Endothelial cell (in vitro differentiated cells): ENCODE measurements at places on chromosomes 4 and X.
A peak's percentile ranks its signal among the peaks of the same experiment; 100 is the strongest.

- DNase-seq: no peak
Measured at GRCh38 chrX:16312761-16313623, 145.7 kb downstream of the MAGEB17 start.

GRCh38 chrX:132953354-132953753 is 5.1 kb downstream of the HS6ST2 start:
- no peak for DNase-seq

DNA sequence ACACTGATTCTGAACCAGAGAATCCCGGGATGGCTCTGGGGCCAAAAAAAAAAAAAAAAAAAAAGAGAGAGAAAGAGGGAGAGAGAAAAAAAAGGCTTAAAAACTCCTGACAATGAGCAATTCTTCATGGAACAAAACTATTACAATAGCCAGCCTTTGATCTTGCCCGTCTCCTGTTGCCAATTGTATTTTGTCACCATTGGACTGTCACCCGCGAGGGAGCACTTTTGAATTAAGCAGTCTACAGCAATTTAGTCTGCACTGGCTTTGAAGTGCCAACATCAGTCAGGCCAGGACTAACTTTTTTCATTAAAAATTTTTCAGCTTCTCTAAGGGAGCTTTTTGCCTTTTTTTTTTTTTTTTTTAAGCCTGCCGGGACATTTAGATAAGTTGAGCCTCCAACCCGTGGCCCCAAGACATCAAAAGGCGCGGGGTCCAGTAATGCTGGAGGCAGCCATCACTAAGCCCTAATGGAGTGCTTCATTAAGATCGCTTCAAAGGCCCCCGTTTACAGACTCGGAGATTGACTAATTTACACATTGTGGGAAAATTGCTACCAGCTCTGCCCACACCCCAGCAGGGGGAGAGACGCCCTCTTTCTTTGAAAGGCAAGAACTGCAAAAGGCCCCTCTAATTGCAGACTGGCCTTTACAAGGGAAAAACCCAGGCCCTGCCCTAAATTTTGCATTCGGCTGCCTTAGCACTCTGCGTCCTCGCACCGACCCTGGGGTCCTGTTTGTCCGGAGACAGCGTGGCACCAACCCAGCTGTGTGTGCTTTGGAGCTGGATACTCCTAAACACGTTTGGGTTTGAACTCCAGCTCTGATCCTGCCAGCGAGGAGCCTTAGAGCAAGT is 98.1 kb upstream of the MSX1 start:
- peak; percentile 30 for DNase-seq

DNA sequence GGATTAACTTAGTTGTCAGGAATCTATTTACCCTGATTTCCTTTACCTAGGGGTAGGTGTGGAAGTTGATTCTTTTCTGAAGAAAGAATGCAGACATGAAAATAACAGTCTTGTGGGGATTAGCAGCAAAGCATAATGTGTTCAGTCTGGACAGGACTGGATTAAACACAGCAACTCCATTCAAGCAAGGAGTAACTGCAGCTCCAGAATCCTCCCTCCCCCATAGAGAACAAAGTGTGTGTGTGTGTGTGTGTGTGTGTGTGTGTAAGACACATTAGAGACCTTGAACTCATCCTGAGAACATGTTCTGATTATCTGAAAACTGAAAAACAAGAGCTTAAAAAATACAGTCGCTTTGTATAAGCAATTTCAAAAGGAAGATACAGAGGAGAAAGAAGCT is 9.3 kb downstream of the C4orf54 start:
- DNase-seq: no peak

GRCh38 chr4:82891707-82892466 is 934 bp upstream of the SEC31A start:
- DNase-seq: no peak

DNA sequence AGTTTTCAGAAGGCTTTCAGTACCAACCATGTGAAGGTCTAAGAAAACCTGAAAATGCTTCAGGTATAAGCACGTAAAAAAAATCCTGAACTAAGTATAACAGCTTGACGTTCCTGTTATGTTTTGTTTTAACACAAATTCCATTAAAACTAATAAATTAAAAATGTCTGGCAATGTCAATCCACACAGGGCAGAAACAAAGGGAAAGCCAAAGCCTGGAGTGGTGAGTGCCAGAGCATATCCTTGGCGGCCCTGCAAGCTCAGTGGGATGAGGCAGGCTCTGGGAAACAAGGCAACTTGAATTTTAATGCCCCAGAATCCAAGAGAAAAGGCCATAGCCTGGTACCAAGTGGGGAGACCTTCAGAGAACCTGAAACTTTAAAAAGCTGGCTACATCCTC is 78.2 kb downstream of the EPHA5 start:
- no peak for DNase-seq

GRCh38 chrX:137067147-137067546 is 33.4 kb upstream of the GPR101 start:
- DNase-seq: no peak

DNA sequence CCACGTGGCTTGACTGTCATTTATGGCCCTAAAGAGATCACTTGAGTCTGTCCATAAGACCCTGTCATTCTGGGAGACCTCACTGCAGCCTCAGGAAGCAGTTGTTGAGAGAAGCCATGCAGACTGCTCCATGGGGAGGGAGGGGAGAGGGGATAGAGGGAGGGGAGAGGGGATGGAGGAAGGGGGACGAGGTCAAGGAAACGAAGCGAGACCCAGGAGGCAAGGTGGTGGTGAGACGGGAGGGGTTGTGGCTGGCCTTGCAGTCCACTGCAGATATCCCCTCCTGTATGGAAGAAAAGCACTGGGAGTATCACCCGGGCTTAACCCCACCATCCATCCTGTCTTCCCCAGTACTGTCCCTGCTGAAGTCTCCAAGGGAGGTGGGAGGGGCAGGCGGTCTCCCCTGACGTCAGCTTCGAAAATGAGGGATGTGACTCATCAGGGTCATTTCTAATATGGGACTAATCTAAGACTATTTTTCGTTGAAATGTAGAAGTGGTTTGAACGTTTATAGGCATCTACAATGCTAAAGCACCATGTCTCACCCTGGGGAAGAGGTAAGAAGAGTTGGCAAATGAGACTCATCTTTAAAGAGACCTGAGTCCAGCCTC is 5.6 kb downstream of the TMEM255A start:
- DNase-seq: no peak

GRCh38 chrX:11196476-11196875 is 85.3 kb downstream of the HCCS start:
- DNase-seq: no peak

DNA sequence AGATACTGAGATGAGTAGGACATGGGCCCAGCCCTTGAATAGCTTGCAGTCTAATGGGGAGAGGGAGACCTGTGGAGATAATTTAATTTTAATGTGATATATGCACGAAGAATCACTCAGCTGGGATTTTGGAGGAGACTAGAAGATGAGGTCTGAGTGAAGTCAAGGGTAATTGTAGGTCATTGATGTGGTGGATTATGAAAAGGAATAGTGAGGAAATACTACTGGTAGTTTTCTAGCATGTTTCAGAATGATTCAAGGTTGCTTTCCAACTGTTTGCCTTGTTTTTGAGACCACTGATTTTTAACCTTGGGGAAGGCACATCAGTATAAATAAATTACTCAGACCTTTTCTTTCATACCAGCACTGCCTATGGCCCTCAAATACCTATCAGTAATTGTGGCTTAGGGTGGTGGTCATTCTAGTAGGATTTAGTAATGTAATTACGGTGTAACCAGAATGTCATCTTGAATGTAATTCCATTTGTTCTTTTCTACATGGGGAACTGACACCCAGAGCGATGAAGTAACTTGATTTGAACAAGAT is 25.6 kb downstream of the PTTG2 start:
- DNase-seq: no peak

DNA sequence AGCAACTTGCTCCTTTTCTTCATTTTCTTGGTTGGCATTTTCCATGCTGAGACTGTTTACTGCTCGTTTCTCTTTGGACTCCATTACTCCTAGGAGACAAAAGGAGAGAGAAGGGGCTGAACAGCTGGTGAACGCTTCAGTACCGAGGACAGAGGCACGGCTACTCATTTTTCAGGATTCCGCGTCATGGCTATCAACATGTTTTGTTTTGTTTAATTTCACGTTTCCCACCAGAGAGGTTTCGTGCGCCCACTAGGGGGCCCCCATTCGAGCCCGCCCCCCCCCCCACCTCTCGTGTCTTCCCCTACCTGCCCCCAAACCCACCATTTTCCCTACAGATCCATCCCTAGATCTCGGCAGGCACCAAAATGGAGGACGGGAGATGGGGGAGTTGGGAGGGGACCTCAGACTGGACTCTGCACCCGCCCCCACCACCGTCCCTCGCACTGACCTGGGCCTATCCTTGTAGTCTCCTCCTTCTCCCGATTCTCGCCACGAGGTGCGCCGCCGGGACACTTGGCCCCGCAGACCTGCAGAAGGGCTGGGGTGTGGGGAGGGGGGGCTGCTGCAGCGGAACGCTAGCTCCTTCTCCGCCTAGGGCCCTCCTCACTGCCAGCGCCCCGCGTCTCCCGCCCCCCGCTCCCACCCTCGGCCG is 653 bp downstream of the BEX1 start:
- peak; percentile 20 for DNase-seq

DNA sequence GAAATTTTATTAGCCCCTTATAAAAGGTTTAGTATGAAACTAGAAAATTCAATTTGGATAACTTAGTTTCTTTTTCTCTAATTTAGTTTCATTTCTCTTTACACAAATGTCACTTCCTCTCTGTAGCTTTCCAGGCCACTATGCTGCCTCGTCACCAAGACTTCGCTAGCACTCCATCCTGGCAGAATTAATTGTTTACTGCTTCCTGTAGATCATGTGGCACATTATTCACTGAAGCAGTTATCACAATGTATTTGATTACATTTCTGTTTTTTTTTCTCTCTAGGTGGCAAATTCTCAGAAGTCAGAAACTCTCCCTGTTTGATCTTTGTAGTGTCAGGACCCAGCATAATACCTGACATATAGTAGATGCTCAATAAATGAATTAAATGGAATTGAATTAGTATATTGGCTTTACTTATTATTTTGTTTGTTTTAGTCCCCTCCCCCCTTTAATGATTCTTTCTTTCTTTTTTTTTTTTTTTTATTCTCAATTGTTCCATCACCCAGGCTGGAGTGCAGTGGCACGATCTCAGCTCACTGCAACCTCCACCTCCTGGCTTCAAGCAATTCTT is 9.3 kb upstream of the SAT1 start:
- no peak for DNase-seq

DNA sequence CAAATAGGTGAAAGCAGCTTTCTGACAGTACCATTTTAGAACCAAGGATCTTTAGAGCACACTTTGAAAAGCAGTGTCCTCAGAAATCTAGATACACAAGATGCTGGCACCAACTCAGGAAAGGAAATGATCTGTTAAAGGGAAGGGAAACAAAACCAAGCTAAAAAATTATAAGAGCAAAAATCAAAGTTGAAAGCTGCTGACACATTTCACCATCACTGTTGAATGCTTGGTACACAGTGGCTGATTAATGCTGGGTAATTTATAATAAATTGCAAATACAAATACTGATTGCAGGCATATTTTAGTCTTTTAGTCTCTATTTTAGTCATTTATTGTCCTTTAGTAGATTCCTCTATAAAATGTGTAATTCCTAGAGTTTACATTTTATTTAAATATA is 1540.1 kb upstream of the PCDH10 start:
- no peak for DNase-seq

- no peak for DNase-seq
Measured at GRCh38 chr4:119646347-119647071, 17.9 kb upstream of the PDE5A start.

- no peak for DNase-seq
Measured at GRCh38 chr4:41934514-41934900, 722 bp upstream of the TMEM33 start.

- DNase-seq: no peak
Measured at GRCh38 chr4:84366907-84367306, 132.2 kb downstream of the NKX6-1 start.

GRCh38 chrX:85223359-85223758 is 20.2 kb downstream of the SATL1 start:
- DNase-seq: no peak

DNA sequence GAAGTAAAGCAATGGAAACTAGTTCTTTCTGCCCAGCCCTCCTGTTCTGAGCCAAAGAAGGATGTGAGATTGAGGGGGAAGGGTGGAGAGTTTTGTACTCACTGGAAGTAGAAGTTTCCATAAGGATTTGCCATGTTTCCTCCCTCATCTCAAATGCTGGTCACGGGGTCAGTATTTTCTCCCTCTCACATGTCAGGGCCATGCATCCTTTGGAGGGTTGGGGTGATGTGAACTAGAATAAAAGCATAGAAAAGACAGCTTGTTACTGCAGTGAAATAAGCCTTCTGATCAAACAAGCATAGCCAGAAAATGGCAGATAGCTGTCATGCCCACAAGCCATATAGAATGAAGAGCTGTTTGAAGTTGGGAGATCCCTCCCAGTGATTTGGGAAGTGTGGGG is 79.7 kb downstream of the KIT start:
- no peak for DNase-seq

DNA sequence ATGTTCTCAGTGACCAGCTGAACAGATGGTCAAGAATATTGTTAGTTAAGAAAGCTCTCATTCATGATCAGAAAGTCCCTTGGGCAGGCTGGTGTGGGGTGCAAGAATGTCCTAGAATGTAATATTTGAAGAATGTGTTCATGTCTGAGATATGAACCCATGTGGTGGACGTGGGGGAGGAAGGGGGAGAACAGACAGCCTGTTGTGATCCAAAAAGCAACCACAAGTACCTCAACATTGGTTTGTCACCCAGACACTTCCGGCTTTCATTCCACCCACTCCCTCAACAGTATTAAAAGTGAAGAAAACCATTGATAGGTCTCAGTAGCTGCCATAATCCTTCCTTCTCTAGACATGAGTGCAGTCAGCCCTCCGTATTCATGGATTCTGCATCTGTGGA is 82.2 kb downstream of the MAML3 start:
- no peak for DNase-seq

GRCh38 chrX:75273483-75273882 is 402 bp upstream of the UPRT start:
- DNase-seq: no peak

GRCh38 chr4:78956975-78957374 is 17.7 kb upstream of the PAQR3 start:
- no peak for DNase-seq

GRCh38 chr4:158995040-158995439 is 107.8 kb upstream of the RAPGEF2 start:
- no peak for DNase-seq

- no peak for DNase-seq
Measured at GRCh38 chr4:28082686-28083390, 1222.2 kb downstream of the STIM2 start.

DNA sequence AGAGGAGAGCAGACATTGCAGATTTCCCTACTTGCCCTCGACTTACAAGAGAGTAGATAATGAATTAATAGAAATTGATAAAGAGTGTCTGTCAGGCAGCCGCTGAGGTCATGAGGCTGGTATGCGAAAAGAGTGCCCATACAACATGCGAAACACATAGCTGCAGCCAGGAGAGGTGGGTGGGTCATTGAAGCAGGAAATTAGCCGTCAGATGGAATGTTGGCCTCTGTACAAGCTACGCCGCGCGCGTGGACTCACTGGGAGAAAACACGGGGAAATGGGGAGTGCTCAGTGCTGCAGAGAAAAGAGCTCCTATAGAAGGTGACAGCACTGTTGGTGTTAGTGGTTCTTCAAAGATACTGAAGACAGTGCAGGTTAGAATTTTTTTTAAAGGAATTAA is 125.1 kb downstream of the RAPGEF2 start:
- DNase-seq: peak; percentile 22

- DNase-seq: no peak
Measured at GRCh38 chr4:102196221-102196620, 149.1 kb downstream of the SLC39A8 start.

- no peak for DNase-seq
Measured at GRCh38 chrX:129058405-129058804, 464.9 kb downstream of the SMARCA1 start.

GRCh38 chrX:71198066-71198465 is 25.0 kb upstream of the GJB1 start:
- no peak for DNase-seq

- DNase-seq: peak; percentile 62
Measured at GRCh38 chr4:176277162-176277904, 8.3 kb upstream of the ASB5 start.
